NAMALWA (cell line): ENCODE measurements at places on chromosomes 13 and 19.
A peak's percentile ranks its signal among the peaks of the same experiment; 100 is the strongest.

- no peak for DNase-seq
Measured at GRCh38 chr19:5863030-5863665, 7.2 kb downstream of the FUT5 start.

- no peak for DNase-seq
Measured at GRCh38 chr13:102049853-102050252, 352.0 kb downstream of the FGF14 start.

DNA sequence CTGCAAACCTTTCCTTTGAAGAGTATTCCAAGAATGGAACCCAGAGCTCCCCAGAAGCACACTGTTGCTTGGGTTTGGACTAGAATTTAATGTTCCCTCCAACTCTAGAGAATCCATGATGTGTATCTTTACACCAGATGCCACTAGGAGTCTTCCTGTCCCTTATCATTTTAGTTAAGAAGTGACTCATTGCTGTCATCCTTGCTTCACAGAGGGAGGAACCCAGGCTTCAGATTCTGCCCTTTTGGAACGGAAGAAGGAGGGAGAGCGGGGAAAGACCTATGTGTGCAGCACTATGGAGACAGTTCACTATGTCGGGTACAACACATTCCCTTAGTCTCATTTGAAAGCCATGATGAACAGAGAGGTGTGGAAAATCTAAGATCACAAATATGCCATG is 2.1 kb upstream of the ATP12A start:
- no peak for DNase-seq

- DNase-seq: no peak
Measured at GRCh38 chr13:46012404-46012803, 40.1 kb downstream of the ZC3H13 start.

DNA sequence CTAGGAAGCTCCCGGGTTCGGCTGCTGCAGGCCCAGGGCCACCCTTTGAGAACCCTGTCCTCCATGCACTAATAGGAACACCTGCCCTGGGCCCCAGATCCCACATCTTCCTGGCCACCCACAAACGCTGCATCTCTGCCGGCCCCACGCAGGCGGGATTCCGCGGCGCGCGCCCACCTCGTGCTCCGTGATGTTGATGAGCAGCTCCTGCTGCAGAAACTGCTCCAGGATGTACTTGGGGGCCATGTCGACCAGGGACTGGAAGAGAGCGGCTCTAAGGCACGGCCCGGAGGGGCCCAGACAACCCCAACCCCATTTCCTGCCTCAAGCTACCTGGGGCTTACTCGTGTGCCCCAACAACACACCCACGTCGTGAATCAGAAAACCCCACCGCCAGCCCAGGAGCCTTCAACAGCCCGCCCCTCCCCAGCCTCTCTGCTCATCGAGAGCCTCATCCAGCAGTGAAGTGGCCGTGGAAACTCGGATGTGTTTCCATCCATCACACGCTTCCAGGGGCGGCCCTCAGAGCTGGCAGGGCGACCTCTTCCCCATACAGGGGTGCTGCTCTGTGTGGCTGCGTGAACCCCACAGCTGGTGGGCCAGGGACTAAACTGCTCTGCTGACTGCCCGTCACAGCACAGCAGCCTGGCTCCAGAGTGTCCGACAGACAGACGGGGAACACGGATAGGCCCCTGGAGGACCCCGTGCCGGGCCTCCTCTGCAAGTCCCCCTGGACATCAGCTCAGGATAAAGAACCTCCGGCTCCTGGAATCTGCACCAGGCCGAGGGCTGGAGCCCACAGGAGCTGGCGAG is 4.2 kb downstream of the POLR2E start:
- DNase-seq: no peak

GRCh38 chr13:27125357-27126282 is 46.0 kb downstream of the USP12 start:
- no peak for DNase-seq

DNA sequence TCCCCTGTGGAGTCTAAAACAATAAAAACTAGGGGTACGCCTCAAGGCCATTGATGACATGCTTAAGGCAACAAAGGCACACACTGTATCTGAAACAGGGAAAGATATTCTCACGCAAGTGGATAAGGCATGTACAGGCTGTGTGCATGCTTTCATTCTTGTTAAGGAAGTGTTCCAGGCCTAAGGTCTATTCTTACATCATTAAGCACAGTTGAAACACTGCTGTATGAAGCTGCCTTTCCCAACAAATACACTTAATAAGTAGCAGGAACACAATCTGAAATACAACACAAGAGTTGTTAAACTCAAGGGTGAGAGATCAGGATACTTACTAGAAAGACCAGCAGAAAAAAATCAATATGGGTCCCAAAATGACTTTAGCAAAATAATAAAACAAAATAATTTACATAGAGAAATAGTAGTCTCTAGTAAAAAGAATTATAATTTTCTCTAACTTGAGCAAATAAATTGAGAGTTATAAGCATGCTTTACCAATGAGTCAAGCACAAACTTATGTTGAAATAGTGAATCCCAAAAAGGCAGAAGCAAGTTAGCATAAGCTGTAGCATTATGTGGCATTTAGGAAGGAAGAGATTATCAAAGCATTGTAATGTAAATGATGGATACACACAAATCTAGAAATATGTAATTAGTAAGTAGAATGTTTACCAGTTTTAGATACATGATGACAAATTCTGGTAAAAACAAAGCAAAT is 796.9 kb downstream of the SLITRK1 start:
- no peak for DNase-seq

DNA sequence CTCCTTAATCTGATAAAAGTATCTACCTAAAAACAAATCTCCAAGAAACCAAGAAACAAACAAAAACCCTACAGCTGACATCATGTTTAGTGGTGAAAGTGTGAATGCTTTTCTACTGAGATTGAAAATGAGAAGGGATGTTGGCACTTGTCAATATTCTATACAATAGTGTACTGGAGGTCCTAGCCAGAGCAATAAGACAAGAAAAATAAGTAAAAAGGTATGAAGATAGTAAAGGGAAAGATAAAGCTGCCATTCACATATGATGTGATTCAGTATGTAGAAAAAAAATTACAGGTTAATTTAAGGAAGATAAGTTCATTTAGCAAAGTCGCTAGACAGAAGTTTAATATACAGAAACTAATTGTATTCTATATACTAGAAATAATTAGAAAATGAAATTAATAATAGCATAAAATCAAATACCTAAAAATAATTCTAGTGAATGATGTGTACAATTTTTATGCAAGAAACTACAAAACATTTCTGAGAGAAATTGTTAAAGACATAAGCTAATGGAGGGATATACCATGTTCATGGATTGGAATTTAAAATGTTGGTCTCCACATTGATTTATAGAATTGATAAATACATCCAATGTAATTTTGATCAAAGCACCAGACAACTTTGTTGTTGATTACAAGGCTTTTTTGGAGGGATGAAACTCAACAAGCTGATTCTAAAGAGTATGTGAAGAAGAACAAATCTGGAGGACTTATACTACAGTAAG is 2.4 kb upstream of the SLC7A10 start:
- DNase-seq: no peak

DNA sequence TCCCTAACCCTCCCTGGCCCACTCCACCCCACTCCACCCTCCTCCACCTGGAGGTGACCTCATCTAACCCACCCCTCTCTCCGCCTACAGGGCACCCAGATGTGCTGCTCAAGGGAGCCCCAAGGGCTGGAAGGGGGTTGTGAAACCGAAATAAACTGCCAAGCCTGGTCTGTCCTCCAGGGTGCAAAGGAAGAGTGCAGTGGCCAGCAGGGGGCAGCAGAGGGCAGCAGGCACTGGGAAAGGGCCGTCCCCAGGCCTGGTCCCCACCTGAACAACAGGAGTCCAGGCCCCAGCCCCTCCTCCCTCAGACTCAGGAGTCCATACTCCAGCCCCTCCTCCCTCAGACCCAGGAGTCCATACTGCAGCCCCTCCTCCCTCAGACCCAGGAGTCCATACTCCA is 8.4 kb upstream of the BCAM start:
- DNase-seq: peak; percentile 92

- DNase-seq: peak; percentile 56
Measured at GRCh38 chr13:37074703-37075102, 15.2 kb upstream of the SUPT20H start.
